ENCODE measurements at places on chromosomes 6 and 20.
A peak's percentile ranks its signal among the peaks of the same experiment; 100 is the strongest.

DNA sequence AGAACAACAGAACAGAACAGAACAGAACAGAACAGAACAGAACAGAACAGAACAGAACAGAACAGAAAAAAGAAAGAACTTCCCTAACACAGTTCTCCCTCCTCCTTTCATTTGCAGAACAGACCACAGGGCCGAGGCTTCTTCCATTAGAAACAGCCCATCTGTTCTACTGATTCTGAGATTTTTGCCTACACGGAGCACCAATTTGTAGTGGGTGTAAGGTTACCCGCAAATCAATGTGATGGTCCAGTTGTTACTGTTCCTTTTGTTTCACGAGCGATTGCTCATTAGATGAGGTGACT lies 734 bp upstream of the OGFRL1 start:
- no peak for DNase-seq

GRCh38 chr6:6591778-6592465 lies 3.4 kb downstream of the LY86 start:
- no peak for DNase-seq

- DNase-seq = peak; percentile 64
Observed at GRCh38 chr6:27873021-27873940, 38.9 kb downstream of the OR2B2 start.

DNA sequence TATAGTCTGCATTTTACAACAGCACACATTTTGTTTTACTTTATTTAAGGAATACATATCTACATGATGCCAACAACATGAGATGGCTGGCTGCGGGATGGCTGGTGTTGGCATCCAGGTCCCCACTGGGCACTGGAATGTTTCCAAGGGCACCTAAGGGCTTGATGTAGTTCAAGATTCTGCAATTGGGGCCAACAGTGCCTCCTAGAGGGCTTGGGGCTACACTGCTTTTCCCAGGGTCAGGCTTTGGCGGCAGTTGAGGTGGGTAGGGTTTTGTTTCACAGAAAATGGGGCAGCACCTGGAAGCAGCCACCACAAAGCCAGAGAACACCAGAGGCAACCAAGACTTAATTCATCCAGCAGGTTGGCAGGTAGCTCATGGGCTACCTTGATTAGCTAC lies 202.2 kb upstream of the PRND start:
- no peak for DNase-seq

DNA sequence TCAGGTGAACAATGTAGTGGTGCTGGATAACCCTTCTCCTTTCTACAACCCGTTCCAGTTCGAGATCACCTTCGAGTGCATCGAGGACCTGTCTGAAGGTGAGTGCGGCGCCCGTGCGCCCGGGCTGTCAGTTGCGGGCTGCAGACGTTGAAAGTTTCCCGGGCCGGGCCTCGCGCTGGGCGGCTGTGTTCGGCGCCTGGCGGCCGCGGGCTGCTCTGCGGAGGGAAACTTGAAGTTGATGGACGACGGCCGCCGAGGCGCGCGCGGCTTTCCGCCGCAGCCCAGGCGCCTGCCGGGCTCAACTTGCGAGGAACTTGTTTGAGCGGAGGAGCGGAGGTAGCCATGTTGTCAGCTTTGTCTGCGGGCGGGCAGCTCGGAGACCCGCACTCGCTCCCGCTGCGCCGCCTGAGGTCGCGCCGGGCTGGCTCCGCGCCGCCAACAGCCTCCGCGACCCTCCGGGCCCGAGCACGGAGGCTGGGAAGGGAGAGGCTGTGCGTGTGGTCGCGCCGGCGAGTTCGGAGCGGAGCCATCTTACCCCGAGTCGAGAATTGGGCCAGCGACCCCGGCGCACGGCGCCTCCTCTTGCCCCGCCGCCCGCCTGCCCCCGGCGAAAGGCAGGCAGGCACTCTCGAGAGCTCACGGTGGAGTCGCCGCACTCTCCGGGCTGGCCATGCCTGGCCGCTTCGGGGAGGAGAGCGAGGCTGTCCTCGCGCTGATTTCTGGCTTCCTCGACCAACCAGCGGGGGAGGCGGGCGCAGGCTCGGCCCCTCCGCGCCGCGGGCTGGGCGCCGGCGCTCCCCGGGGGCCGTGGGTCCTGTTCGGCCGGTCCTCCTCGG lies 691 bp downstream of the ASF1A start:
- DNase-seq = peak; percentile 45

DNA sequence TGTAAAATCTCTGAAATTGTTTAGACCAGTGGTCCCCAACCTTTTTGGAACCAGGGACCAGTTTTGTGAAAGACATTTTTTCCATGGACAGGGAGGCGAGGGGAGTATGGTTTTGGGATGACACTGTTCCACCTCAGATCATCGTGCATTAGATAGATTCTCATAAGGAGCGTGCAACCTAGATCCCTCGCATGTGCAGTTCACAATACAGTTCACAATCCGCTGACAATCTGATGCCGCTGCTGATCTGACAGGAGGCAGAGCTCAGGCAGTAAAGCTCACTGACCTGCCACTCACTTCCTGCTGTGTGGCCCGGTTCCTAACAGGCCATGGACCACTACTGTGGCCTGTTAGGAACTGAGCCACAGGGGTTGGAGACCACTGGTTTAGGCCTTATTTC lies 115.2 kb downstream of the EPM2A start:
- DNase-seq = no peak

DNA sequence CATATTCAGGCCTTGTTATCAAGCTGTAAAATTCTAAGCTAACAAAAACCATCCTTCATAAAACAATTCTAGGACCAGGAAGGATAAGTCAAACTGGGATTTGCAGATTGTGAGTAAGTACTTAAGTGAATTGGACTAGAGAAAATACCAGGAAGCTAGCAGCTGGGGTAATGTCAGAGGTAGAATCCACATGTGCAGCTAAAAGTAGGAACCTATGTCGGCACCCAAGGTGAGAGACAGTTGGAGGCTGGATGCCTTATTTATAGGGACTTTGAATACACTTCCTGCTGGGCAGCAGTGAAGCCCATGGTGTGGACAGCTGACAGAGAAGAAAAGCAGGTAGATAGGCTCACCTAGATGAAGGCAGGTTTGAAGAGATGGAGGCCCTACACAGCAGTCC lies 127.3 kb downstream of the FLRT3 start:
- no peak for DNase-seq

DNA sequence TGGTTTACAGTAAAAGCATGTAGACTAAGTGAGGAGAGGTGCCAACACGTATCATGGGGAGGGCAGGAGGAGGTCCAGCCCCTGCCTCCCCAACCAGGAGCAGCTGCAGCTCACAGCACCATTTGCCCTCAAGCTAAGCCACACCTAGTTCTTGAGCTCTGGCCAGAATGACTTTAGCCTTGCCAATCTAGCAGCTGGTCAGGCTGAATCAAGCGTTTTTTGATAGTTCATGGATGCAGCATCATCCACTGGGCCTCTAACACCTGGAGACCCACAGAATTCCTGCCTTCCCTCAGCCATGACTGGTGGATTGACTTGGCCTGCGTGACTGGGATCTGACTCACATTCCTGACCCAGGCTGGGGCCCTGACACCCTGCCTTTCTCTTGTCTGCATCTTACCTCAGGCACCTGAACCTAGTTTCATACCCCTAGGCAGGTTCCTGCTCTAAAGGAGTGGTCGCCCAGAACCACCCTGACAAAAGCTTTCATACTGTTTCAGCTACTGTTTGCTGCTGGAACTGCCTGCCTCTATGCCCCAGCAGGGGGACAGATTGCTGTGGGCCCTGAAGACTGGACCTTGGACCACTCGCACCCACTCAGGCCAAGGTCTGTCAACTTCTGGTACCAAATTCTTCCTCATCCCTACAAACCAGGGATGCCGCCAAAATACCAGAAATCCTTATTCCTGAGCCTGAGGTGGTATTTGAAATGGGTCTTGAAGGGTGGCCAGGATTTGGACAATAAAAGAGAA lies 122.3 kb downstream of the QRSL1 start:
- no peak for DNase-seq

- no peak for DNase-seq
Observed at GRCh38 chr20:57425150-57426013, 34.2 kb downstream of the RBM38 start.

GRCh38 chr20:34768096-34768495 lies 57.4 kb downstream of the NCOA6 start:
- no peak for DNase-seq

- DNase-seq = no peak
Observed at GRCh38 chr6:22747571-22747970, 178.2 kb downstream of the HDGFL1 start.

DNA sequence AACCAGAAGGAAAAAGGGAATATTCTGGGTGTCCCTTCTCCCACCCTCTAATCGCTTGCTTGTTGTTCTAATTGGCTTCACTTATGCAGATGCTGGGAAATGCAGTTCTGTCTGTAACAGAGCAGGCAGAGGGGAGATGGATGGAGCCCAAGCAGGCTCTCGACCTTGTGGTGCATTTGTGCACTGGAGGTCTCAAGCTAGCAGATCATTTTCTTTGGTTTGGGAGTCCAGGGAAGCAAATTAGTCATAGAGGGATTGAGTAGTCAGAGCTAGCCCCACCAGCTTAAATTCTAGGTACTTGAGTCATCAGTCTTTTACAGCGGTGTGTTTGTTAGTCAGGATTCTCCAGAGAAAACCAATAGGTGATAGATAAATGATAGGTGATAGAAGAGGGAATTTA lies 234.7 kb upstream of the ECI2 start:
- no peak for DNase-seq

DNA sequence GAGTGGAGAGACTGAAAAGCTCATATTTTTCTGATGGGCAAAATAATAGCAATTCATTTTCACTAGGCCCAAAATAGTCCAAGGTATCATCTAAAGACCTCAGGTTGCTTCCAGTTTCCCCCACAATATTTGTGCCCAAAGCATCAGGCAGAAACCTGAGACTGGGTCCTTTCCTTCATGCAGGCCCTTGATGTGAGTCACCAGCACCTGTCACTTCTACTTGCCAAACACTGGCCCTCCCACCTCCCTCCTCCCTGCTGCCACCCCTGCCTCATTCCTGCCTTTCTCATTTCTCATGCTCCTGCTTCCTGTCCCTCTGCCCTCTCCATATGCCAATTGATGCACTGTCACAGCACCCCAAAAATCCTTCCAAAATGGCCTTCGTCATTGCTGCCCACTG lies 230.4 kb upstream of the CST7 start:
- DNase-seq = no peak

DNA sequence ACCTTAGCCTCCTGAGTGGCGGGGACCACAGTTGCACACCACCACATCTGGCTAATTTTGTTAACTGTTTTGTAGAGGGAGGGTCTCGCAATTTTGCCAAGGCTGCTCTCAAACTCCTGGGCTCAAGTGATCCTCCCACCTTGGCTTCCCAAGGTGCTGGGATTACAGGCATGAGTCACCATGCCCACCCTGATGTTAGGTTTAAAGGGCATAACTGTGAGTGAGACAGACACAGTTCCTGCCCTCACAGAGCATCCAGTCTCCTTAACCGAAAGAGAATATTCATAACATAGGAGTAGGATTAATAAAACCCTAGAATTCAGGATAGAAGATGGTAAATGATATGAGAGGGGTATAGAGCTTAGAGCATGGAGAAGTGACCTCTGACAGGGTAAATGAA lies 3.1 kb upstream of the SPATA2 start:
- no peak for DNase-seq

GRCh38 chr6:26044140-26045064 lies 42.8 kb upstream of the HFE start:
- no peak for DNase-seq

- no peak for DNase-seq
Observed at GRCh38 chr6:4185419-4185818, 50.0 kb upstream of the ECI2 start.

DNA sequence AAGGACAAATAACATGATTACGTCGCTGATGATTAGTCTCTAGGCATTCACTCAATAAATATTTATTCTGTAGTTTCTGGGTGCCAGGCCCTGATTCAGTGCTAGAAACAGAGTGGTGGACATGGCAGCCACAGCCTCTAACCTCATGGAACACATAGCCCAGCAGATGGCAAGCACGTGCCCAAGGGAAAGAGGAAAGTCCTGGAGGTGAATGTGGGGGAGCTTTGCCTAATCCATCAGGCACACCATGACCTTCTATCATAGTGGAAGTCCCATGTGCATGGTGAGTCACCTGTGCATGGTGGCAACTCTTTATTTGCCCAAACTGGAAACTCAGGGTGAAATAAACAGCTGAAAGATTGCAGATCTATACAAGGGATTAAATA lies 143.0 kb upstream of the TNFAIP3 start:
- no peak for DNase-seq

DNA sequence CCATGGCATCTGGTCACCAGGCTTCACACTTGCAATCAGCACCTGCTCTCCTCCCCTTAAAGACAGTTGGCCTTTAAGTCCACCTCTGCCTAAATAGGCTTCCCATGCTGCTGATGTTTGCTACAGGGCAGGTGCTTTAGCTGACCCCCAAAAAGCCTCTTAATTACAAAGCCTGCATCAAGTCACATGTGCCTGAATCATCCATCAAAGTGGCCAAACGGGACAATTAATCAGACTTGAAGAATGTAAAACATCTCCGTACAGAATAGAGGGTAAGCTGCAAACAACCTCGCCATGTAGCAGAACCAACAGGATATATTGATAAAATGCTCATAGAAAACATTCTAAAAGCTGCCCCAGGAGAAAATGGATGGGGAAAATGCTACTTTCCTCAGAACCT lies 7.4 kb downstream of the LY86 start:
- DNase-seq = no peak

- DNase-seq = no peak
Observed at GRCh38 chr20:61697666-61698597, 367.7 kb downstream of the TAF4 start.

DNA sequence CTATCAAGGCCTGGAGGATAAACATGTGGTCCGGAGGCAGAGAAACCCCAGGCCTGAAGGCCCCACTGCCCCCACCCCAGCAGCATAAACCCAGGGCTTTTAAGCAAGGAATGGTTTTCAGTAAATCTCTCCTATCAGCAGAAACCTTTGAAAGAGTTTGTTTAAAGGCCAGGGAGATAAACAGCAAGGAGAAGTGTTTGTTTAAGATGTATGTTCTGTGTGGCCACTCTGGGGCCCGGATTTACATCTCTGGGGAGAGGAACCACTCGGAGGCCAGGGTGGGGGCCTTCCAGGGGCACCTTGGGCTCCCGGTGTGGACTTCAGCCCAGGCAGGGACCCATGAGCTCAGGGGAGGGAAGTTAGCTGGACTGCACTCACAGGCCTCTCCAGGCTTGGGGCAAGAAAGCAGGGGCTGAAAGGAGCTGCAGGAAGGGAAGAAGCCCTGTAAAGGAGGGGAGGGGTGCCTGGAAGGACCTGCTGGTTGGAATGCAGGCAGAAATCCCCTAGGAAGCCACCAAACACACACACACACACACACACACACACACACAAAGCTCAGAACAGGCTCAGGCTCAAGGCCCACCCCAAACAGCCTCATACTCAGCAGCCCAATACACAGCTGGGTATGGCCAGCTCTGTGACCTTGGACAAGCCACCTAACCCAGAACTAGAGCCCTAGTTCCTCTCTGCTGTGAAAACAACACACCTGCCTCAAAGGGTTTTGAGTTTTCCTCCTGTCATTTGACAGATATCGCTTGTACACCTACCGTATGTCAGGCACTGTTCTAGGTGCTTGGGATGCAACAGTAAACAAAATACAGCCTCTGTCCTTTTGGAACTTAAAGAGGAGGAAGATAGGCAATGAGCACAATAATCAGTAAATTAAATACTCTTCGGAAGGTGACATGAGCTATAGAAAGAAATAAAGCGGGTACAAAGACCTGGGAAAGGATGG lies 26.2 kb upstream of the FOXP4 start:
- no peak for DNase-seq

- DNase-seq = no peak
Observed at GRCh38 chr6:2820415-2820814, 21.2 kb downstream of the SERPINB1 start.

Measured in activated CD8-positive, alpha-beta memory T cell treated with anti-CD3 and anti-CD28 coated beads for 48 hours (primary cell).